Activated CD4-positive, CD25-positive, alpha-beta regulatory T cell treated with anti-CD3 and anti-CD28 coated beads, Interleukin-2, amount 50 U/mL, for 16 hours (primary cell): ENCODE measurements at places on chromosomes 12 and 14.

DNA sequence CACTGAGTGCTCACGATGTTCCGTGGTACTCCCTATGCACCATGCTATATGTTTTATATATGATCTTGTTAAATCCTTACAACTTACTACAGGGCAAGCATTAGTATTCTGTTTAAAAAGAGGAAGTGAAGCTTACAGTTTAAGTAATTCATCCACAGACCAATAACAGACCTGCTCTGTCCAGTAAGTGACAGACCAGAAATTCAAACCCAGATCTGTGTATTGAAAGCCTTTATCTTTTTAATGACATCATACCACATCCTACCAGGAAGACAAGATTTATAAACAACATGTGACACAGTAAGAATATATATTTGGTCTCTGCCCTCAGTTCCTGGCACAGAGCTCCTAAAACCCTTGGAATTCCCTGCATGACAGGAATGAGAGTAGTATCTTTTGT lies 206.5 kb downstream of the STXBP6 start:
- no peak for DNase-seq

- no peak for DNase-seq
Measured at GRCh38 chr12:46360908-46361666, 11.5 kb downstream of the SLC38A2 start.

DNA sequence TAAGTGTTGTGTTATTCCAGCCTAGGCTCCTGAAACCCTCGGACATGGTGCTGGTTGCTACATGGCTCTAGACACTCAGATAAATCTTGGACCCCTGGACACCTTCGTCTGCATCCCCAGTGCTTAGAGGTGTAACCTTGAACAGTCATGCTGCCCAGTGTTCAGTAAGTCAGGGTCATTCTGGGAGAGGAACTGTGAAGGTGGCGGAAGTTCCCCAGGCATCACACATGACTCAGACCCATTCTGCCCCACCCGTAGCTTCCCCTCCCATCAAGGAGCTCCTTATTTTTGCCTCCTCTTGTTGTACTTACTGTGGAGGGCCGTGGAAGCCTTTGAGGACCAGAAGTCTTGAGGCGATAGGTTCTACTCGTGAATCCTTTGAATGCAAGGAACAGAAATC lies 18.1 kb upstream of the SSPN start:
- no peak for DNase-seq

DNA sequence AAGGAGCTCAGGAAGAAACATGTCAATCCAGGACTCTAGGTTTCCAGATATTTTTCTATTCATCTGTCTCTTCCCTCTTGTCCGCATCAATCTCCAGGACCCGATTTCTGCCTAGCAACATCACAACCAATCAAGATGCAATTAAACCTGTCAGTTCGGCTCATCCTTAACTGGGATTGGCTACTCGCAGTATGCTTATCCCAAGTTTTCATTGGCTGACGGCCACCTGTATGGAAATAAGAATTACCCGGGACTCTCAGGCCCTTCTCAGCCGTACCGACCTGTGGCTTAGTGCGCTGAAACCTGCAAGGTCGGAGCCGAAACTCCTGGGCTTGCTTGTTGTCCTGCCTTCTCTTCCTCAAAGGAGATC lies 20.4 kb upstream of the ATP5MC2 start:
- no peak for DNase-seq

GRCh38 chr12:95197636-95198035 lies 19.6 kb downstream of the FGD6 start:
- no peak for DNase-seq

DNA sequence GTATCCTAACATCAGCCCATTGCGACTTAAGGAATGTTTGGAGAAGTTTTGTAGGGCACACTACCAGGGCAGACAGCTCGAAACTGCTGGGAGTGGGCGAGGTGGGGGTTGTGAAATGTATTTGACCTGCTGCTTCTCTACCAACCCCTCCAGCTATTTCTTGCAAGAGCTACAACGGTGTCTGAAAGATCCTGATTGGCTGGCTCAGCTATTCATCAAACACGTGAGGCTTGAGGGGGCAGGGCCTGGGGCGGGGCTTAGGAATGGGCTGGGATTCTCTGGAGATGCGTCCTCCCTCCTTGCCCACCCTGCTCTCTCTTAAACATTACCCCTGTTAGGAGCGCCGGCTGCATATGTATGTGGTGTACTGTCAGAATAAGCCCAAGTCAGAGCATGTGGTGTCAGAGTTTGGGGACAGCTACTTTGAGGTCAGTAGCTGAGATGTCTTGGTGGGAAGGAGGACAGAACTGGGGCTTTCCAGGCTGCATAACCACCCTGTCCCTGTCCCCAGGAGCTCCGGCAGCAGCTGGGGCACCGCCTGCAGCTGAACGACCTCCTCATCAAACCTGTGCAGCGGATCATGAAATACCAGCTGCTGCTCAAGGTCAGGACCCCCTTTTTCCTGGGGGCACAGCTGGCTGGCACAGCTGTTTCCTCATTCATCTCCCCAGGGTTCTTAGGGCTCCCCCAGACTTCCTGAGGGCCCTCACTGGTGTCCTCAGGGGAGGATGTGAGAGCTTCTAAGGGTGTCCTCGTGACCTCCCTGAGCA lies 3.1 kb downstream of the ARHGEF25 start:
- no peak for DNase-seq

- DNase-seq = no peak
Measured at GRCh38 chr14:68390741-68391140, 402.1 kb downstream of the ZFP36L1 start.
